ENCODE measurements at places on chromosomes 6 and 20. TPM values are rescaled to one million over a fixed set of nuclear protein-coding genes. Genes with fewer than 3 reads are reported as not detected.

ARFGEF3 gene
- total RNA-seq, result 5.8 TPM

DNA sequence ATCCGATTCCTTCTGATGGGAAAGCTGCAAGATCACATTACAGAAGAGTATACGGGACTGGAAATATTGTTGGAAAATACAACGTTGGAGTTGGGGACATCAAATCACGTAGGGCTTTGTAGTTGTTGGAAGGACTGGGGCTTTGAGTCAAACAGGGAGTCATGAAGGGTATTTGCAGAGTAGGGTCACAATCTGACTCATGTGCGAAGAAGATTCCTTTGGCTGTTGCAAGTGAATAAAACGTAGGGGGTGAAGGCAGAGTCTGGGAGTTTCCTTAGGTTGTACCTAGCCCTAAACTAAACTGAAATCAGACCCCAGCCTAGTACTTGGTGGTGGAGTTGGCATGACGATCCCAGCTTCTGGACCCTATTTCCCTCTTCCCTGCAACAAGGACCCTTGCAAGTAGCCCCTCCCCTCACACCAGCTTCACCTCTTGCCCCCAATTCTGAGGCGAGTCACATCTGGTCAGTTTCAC, 32.3 kb downstream of the SNX5 start:
- DNase-seq, result no peak

GRCh38 chr6:44569931-44570385, 182.5 kb downstream of the CDC5L start:
- DNase-seq, result no peak

GSTA5 gene
- total RNA-seq, result not detected

- peak; percentile 56 for DNase-seq
Measured at GRCh38 chr6:26331218-26332073, 33.6 kb upstream of the BTN3A2 start.

DNA sequence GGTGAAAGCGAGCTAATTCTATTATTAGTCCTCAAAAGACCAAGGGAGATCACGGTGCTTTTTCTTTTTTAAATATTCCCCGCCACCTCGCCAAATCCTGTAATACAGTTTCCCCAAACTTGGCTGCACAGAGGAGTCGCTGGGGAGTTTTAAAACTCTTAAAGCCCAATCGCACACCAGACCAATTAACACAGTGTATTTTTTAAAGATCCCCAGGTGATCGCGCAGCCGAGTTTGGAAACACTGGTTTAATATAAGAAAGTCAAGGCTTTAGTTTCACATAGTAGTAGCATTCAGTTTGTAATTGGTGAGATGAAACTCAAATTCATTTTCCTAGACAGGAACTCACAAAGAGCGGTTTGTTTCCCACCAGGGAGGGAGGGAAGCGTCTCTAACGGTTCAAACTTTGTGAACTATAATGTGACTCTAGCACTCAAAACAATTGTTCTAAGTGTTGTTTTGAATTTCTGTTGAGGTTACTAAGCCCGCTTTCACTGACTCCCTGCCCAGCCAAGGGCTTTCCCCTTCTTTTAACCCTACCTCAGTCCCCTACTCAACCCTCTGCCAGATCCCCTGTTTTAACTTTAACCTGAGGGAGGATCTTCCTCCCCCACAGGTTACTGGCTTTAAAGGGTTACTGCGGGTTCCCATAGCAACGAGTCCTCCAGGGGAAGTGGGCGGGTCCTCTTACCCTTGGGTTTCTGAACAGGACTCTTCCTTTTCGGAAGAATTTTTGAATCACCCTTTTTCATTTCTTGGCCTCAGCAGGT, 25.7 kb upstream of the BTBD3 start:
- peak; percentile 83 for DNase-seq

DNA sequence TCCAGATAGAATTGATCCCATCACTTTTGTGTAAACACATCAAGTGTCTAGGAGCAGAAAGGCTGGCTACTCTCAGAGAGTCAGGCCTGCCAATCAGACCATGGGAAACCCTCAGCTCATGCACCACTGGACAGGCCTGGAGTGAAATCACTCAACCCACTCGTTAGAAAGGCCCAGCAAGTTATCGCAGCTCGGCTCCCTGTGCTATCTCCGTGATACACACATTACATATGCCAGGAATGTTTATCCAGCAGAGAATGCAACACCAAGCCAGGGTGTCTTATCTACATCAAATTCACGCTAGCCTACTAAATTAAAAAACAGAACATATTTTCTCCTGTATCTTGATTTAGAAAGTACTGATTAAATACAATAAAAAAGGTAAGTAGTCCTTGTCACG, 232.4 kb upstream of the FOXQ1 start:
- DNase-seq, result no peak

PDSS2 gene
- total RNA-seq, result 6.6 TPM

SIM1 gene
- total RNA-seq, result 0.17 TPM

Data from dermis blood vessel endothelial cell (primary cell).